NCI-H2029 treated with DMSO at 0.1 percent for 48 hours (cell line): ENCODE measurements at places on chromosomes 12 and 14.

- DNase-seq = no peak
Measured at GRCh38 chr14:93957751-93958566, 18.4 kb downstream of the ASB2 start.

- DNase-seq = no peak
Measured at GRCh38 chr14:78329371-78329770, 159.2 kb downstream of the NRXN3 start.

GRCh38 chr14:33271891-33272290 is 333.2 kb downstream of the NPAS3 start:
- DNase-seq = no peak

- DNase-seq = no peak
Measured at GRCh38 chr12:27946421-27946820, 26.1 kb downstream of the PTHLH start.

- DNase-seq = no peak
Measured at GRCh38 chr14:102528431-102529170, 19.0 kb upstream of the ANKRD9 start.

GRCh38 chr14:68966872-68967301 is 12.2 kb downstream of the ACTN1 start:
- DNase-seq = no peak

DNA sequence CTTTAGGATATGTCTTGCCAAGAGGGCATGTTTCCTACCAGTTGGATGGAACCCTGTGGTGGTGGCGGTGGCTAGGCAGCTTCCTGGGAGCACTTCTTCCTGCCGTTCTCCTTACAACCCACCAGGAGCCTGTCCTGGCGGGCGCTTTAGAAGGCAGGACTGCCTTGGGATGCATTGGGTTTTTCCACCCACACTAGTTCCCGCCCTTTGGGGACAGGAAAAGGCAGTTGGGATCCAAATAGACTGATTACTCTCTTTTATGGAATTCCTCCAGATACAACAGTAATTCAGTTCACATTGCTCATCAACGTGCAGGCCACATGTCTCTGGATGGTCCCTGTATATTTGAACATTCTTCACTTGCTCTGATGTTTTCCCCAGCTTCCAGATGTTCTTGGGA is 305.7 kb upstream of the SSTR1 start:
- DNase-seq = no peak

GRCh38 chr12:6604259-6605029 is 2.7 kb downstream of the CHD4 start:
- DNase-seq = no peak

DNA sequence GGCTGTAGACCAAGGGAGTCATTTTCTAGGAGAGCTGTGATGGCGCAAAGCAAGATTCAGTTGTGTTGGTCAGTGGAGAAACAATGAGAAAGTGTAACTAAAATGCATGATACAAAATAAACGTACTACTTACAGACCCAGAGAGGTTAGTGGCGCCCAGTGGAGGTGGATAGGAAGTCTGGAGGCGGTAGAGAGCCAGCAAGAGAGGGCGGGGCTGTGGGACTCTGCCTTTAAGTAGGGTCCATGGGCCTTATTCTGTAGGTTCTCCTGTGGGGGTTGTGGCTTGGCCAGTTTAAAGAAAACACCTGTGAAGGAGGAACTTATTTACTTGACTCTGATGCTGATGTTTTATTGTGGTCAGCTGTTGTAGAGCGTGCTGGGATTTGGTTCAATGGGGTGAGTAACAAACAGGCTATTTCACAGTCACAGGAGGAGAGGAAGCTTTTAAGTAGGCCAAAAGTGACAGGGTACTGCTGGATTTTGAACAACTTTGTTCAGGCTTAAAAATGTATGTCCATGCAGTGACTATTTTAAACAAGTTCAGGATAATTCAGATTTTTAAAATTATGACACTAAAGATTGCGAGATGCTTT is 1097.7 kb downstream of the TMTC2 start:
- no peak for DNase-seq

GRCh38 chr12:125503128-125503527 is 437.9 kb downstream of the AACS start:
- no peak for DNase-seq

GRCh38 chr12:89793946-89794345 is 85.3 kb upstream of the ATP2B1 start:
- DNase-seq = no peak

GRCh38 chr14:59863806-59864525 is 6.6 kb downstream of the RTN1 start:
- DNase-seq = no peak

GRCh38 chr12:55965240-55965639 is 602 bp downstream of the PMEL start:
- DNase-seq = no peak

- no peak for DNase-seq
Measured at GRCh38 chr12:6363330-6364043, 11.9 kb downstream of the SCNN1A start.

GRCh38 chr14:93669632-93670031 is 118.7 kb downstream of the PRIMA1 start:
- DNase-seq = no peak

GRCh38 chr14:22598896-22599244 is 770 bp downstream of the ABHD4 start:
- no peak for DNase-seq

- DNase-seq = peak; percentile 26
Measured at GRCh38 chr12:107318806-107319532, 225.6 kb upstream of the CRY1 start.
